T-helper 2 cell treated with Interferon-gamma antibody and Interleukin-4, amounts not matched to agents 100 ng/mL and 5 ng/mL, for 36 hours (primary cell): ENCODE measurements at places on chromosomes 1 and 21. TPM values are rescaled to one million over a fixed set of nuclear protein-coding genes. Genes with fewer than 3 reads are reported as not detected.

The CHODL gene
- total RNA-seq: not detected in 2 replicates

The FABP3 gene
- not detected in 2 replicates for total RNA-seq

The S100A5 gene
- 4.5 and 5.4 TPM in 2 replicates for total RNA-seq

The SMG5 gene
- total RNA-seq: 69.2 and 73.1 TPM in 2 replicates

The GGPS1 gene
- 24.5 and 30.1 TPM in 2 replicates for total RNA-seq

The PTCH2 gene
- 0.84 and 1.1 TPM in 2 replicates for total RNA-seq

The PRMT2 gene
- total RNA-seq: 91.3 and 92.2 TPM in 2 replicates

The SPATA21 gene
- 0.11 TPM in 1 of 2 replicates, not detected in the other for total RNA-seq

The SYTL1 gene
- 83.6 and 90.1 TPM in 2 replicates for total RNA-seq

The COQ8A gene
- total RNA-seq: 24.3 and 29.3 TPM in 2 replicates

The PTGFR gene
- not detected in 2 replicates for total RNA-seq

The USF1 gene
- total RNA-seq: 75.8 and 78.5 TPM in 2 replicates

The TNNI3K gene
- not detected in 2 replicates for total RNA-seq

The PLCH2 gene
- total RNA-seq: 7.3 and 8.0 TPM in 2 replicates

The BMP8A gene
- not detected in 2 replicates for total RNA-seq

The HAO2 gene
- total RNA-seq: not detected in 2 replicates

The HSPA6 gene
- 3.7 and 4.0 TPM in 2 replicates for total RNA-seq

The PROK1 gene
- not detected in 2 replicates for total RNA-seq

The OR2T33 gene
- not detected in 2 replicates for total RNA-seq

The SMIM1 gene
- not detected in 2 replicates for total RNA-seq

The AIM2 gene
- total RNA-seq: 11.4 and 12.1 TPM in 2 replicates

The IL19 gene
- total RNA-seq: 0.95 TPM in 1 of 2 replicates, not detected in the other

The TCHH gene
- total RNA-seq: 0.07 and 0.11 TPM in 2 replicates

The RXFP4 gene
- total RNA-seq: 0.14 TPM in 2 replicates

The CCDC190 gene
- not detected in 2 replicates for total RNA-seq

The ASCL5 gene
- not detected in 2 replicates for total RNA-seq

The CHI3L2 gene
- total RNA-seq: 8.0 and 9.1 TPM in 2 replicates

The CCDC27 gene
- total RNA-seq: not detected in 2 replicates

The TMPRSS15 gene
- not detected in 2 replicates for total RNA-seq

The NGF gene
- not detected in 2 replicates for total RNA-seq

The KCNJ9 gene
- not detected in 2 replicates for total RNA-seq

The HJV gene
- not detected in 2 replicates for total RNA-seq

The VASH2 gene
- total RNA-seq: 0.32 and 0.61 TPM in 2 replicates

The KIAA1614 gene
- total RNA-seq: 0.07 and 0.16 TPM in 2 replicates

The HSF2BP gene
- 0.30 and 0.50 TPM in 2 replicates for total RNA-seq

The EEIG2 gene
- 14.0 and 14.8 TPM in 2 replicates for total RNA-seq

The ZBTB17 gene
- 35.3 and 43.6 TPM in 2 replicates for total RNA-seq

The CGN gene
- 0.09 and 0.16 TPM in 2 replicates for total RNA-seq

The RGS13 gene
- total RNA-seq: not detected in 2 replicates

The RPTN gene
- total RNA-seq: not detected in 2 replicates

The SLFNL1 gene
- 0.20 and 0.27 TPM in 2 replicates for total RNA-seq

The C2CD2 gene
- 5.3 and 6.5 TPM in 2 replicates for total RNA-seq

The LCE1D gene
- not detected in 2 replicates for total RNA-seq

The LCE3C gene
- not detected in 2 replicates for total RNA-seq

The HSD3B2 gene
- not detected in 2 replicates for total RNA-seq

The CBR3 gene
- total RNA-seq: 24.1 and 25.7 TPM in 2 replicates

The SPATA46 gene
- total RNA-seq: not detected in 2 replicates

The MRPS14 gene
- total RNA-seq: 29.0 and 31.9 TPM in 2 replicates

The UBE2U gene
- not detected in 2 replicates for total RNA-seq

The NFASC gene
- total RNA-seq: 0.07 TPM in 1 of 2 replicates, not detected in the other
